ENCODE measurements at places on chromosomes 2 and 18.

DNA sequence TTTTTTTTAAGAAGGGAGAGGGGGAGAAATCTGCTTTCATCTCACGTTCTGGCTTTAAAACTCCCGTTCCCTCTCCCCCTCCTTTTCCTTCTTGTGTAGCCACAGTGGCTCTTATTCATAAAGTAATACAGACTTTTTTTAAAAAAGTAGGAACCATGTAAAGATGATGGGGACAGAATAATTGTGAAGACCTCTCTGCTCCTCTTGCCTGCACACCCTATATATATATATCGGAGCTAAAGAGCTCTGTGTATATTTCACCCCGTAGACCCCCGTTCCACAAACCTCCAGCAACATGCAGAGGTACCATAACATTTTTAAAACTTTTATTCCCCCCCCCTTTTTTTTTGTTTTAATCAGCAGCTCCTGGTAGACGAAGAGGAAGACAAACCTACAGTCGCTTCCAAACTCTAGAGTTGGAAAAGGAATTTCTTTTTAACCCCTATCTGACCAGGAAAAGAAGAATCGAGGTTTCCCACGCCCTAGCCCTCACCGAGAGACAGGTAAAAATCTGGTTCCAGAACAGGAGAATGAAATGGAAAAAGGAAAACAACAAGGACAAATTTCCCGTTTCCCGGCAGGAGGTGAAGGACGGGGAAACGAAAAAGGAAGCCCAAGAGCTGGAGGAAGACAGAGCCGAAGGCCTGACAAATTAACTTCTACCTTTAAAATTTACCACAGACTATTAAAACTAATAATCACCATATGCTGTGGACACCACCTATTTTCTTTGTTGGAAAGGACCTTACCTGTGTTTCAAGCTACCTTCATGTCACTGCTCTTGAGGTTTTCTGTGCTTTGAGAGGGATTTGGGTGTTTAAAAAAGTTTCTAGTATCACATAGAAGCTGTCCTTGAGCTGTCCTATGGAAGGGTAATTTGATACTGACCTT, 1.7 kb downstream of the HOXD8 start:
- no peak for DNase-seq

DNA sequence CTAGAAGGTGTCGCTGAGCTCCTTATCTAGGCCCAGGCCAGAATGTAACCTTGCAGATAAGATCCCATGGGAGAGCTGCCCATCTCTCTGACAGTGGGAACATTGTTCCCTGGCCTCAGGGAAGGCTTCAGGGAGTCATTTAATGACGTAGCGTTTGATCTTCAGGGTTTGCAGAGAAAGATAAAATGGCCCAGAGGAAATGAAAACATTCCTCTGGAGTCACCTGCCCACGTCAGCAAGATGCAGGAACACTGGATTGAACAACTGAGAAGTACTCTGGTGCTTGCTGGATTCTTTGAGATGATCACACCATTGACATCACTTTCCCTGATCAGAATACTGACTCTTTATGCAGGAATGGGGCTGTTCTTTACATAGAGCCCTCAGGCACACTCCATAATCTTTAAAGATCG, 51.6 kb downstream of the MAPK4 start:
- no peak for DNase-seq

DNA sequence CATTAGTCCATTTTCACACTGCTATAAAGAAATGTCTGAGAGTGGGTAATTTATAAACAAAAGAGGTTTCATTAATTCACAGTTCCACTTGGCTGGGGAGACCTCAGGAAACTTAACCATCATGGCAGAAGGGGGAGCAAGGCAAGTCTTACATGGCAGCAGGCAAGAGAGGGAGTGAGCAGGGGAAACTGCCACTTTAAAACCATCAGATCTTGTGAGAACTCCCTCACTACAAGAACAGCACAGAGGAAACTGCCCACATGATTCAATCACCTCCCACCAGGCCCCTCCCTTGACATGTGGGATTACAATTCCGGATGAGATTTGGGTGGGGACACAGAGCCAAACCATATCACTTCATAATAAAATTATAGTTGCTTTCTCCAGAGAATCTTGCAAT, 365.5 kb upstream of the ID2 start:
- DNase-seq, result no peak

- DNase-seq, result no peak
Observed at GRCh38 chr2:157290525-157290924, 33.0 kb downstream of the GALNT5 start.

DNA sequence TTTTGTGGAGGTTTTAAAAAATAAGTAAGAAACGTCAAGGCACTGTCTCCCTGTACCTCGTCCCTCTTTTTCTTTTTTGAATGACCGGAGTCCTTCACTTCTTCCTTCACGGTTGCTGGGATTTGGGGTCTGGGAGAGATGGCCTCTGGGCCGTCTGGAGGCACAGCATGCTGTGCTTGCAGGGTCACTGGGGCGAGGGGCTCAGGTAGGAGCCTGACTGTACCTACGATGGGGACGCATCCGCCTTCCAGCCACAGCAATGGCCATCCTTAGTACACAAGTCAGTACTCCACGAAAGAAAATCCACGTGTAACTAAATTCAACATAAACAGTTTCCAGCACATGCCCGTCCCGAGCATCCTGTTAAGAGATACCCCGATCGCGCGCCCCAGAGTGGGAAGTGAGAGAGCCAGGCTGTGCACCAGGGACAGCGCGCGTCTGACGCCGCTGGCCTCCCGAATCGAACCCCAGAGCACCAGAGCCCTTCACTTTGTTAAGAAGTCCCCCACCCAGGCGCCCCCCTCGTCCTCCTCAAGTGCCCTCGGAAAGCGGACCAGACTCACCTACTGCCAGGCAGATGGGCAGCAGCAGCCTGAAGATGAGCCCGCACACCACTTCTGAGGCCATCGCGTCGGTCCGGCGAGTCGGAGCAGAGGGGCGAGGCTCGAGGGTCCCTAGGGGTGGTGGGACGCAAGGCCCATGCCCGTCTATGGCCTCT, 1.2 kb downstream of the PIEZO2 start:
- DNase-seq, result no peak

DNA sequence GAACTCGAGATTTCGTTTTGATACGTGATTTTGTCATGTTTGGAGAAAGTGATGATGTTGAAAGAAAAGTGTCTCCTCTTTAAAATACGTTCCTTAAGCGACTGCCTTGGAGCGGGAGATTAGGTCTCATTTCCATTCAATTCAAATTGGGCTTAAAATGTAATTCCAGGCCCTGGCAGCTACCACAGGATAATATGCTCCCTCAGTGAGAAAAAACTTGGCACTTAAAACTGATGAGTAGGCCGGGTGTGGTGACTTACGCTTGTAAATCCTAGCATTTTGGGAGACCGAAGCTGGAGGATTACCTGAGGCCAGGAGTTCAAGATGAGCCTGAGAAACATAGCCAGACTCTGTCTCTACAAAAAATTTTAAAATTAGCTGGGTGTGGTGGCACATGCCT, 146.3 kb upstream of the L3MBTL4 start:
- DNase-seq, result no peak

GRCh38 chr18:70640336-70640887, 351.6 kb downstream of the SOCS6 start:
- DNase-seq, result no peak

DNA sequence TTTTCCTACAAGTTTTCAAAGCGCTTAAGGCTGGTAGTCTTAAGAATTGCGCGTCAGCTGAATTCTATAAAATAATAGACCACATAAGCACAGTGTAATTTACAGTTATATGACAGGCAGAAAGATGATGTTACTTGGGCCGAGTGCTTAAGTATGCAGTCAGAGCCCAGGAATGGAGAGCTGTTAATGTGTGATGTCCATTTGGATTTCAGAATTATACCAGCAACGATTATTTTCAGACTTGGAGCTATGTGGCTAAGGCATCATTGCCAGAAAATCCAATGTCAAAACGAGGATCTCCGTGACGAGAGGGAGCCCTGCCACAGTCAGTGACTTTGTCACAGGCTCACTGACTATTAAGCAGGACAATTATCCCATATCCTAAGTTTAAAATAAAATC, 3.4 kb downstream of the KLF7 start:
- no peak for DNase-seq

All from activated naive CD4-positive, alpha-beta T cell (primary cell).